ENCODE measurements at places on chromosomes 1 and 21. TPM values are rescaled to one million over a fixed set of nuclear protein-coding genes. Genes with fewer than 3 reads are reported as not detected.

DNA sequence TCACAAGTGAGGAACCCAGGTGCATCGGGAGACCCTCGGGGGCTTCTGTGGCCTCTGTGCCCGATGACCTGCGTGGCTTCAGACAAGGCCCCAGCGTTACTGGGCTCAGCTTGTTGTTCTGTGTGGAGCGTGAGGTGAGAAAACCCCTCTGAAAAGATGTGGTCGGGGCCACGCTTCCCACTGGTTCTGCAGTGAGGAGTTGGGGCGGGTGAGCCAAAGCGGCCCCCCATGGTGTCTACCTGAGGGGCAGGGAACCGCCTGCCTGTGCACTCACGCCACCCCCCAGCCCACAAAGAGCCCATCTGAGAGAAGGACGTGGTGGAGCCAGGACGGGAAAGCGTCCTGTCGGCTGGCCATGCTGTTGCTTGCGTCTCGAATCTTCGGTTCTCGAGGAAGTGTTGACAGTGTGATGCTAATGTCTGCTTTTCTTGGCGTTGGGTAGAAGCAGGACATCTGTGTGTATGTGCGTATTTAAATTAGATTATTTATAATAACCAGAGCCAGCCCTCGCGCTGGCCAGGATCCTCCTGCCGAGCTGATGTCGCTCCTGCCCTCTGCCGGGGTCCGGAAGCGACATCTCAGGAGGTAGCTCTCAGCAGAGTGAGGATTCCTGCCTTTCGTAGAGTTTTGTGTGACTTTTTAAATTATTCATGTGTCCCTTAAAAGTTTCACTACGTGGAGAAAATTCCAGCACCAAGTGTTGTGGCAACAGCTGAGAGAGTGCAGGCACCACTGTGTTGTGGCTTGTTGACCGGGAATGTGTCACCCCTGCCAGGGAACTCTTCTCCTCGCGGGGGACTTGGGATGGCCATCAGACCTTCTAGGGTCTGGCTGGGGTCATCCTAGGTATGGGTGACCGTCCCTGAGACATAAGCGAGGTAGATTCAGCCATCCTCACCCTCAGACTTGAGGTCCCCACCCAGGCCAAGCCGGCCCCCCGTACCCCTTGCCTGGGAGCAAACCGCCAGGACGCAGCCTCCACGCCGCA, 15.3 kb downstream of the TMEM201 start:
- DNase-seq = no peak

The LRRC53 gene
- not detected for polyA plus RNA-seq

The SHE gene
- polyA plus RNA-seq = 9.8 TPM

- DNase-seq = no peak
Measured at GRCh38 chr1:200731654-200732332, 6.9 kb upstream of the CAMSAP2 start.

DNA sequence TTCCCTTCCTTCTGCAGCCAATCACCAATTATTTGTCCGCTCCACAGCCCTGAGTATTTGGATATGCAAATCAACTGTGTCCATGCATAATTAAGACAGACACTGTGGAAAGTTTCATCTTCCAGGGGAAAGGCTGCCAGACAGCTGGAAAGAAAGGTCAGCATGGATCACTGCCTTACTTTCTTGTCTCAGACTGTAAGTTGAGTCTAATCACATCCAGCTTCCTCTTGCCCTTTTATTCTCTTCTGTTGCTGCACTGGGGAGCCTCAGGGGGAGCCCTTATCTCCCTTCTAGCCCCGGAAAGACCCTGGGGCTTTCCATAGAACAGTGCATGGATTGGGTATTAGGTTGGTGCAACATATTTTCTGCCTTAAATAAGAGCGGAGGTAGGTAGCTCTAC, 182.9 kb downstream of the OMA1 start:
- DNase-seq = peak; percentile 2

The RASSF5 gene
- 5.1 TPM for polyA plus RNA-seq

Measured in left kidney (tissue), 8 donors.